ENCODE measurements at places on chromosomes 3 and 15. TPM values are rescaled to one million over a fixed set of nuclear protein-coding genes. Genes with fewer than 3 reads are reported as not detected.

- no peak for DNase-seq
These were observed 42.2 kb upstream of the PRR23E start for GRCh38 chr3:127150513-127151250.

Gene HIGD2B
- not detected for polyA plus RNA-seq

Gene LIPH
- 0.38 TPM for polyA plus RNA-seq

GRCh38 chr15:83721981-83722380 lies 68.1 kb downstream of the ADAMTSL3 start:
- DNase-seq, result no peak

DNA sequence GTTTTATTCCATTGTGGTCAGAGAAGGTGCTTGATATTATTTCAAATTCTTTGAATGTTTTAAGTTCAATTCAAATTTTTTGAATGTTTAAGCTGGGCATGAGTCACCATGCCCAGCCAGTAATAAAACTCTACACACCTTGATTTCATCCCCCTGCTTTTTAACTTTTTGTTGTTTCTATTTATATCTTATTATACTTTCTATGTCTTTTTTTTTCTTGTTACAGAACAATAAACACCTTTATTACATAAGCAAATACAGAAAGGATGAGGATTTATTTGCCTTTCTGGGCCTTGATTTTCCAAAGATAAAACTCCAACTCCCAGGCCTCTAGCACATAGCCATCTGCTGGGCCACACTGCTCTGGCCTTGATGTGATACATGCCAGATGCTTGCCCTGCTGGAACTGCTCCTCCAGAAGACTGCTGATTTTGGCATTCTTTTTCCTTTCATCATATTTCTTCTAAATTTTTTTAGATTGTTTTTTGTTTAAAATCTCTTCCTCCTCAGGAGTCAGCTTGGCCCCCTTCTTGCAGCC lies 14.0 kb downstream of the DNAH12 start:
- no peak for DNase-seq

GRCh38 chr15:42018306-42019224 lies 2.3 kb downstream of the PLA2G4E start:
- DNase-seq, result no peak

- no peak for DNase-seq
These were observed 27.0 kb upstream of the SV2B start for GRCh38 chr15:91073077-91073476.

DNA sequence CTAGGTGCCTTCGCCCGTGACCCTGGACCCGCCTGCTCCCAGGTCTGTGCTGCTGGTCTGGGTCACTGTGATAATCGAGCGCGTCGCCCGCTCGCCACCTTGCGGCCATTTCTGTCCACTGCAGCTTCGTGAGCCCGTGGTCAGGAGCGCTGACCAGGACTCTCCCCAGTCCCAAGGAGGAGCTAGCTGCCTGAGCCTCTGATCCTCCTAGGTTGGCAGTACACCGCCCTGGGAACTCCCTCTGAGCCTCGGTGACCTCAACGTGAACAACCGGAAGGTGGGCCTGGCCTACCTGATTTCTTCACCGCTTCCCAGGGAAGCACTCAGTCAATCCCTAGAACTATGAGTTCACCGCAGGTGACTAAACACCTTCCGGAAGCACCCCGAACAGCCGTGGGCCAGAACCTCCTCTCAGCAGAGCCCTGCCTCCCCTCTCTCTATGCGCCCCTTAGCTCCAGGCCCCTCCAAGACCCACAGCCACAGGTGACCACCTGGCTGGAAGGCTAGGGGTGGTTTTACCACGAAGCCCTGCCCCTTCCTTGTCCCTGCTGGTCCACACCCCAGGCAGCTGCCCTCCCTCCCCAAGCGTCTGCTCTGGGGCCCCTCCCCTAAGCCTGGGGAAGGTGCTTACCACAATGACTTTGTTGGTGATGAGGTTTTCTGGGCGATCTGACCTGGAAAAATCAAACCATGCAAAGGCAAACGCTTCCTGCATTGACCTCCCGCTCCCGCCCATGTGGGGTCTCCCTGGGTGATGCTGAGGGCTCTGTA lies 9.7 kb downstream of the PLA2G4D start:
- peak; percentile 37 for DNase-seq

Gene FAM81A
- 0.94 TPM for polyA plus RNA-seq

DNA sequence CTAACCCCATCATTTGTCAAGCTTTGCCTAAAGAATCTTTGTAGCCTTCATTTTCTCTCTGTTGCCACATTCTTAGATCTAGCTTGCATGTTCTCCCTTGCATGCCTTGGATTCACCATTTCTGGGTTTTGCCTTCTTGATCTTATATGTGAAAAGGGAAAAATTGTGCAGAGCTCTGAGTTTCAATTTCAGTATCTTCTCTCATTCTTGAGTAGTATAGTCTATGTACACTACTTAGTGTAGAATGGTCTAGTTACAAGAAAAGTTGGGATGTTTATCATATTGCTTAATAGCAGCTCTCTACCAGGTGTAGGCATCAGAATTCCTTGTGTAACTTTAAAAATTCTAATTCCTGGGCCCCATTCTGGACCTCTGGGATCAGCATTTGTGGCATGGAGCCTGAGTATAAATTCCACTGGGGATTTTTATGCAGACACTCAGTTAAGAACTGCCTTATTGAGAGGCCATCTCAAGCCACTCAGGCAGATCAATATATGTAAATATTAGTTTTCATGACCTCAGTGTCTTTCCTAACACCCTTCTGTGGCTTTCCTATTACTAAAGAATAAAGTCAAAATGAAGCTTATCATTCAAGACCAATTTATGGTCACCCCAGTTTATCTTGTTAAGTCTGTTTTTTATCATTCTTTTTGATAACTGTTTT lies 23.4 kb downstream of the GTF2E1 start:
- no peak for DNase-seq

DNA sequence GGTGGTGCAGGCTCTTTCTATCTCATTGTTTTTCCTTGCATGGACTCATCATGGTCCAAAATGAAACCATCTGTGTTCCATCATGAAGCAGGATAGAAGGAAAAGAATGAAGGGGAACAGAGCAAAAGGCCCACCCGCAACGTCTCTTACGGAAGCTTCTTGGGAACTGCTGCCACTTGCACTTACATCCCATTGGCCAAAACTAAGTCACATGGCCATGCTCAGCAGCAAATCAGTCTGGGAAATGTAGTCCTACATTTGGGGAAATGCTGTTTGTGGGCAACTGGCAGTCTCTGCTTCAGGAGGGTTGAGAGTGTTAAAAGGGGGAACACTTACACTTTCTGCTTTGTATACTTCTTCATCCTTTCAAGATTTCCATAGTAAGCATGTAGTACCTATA lies 191.6 kb downstream of the SV2B start:
- no peak for DNase-seq

Gene UNC13C
- polyA plus RNA-seq, result not detected

DNA sequence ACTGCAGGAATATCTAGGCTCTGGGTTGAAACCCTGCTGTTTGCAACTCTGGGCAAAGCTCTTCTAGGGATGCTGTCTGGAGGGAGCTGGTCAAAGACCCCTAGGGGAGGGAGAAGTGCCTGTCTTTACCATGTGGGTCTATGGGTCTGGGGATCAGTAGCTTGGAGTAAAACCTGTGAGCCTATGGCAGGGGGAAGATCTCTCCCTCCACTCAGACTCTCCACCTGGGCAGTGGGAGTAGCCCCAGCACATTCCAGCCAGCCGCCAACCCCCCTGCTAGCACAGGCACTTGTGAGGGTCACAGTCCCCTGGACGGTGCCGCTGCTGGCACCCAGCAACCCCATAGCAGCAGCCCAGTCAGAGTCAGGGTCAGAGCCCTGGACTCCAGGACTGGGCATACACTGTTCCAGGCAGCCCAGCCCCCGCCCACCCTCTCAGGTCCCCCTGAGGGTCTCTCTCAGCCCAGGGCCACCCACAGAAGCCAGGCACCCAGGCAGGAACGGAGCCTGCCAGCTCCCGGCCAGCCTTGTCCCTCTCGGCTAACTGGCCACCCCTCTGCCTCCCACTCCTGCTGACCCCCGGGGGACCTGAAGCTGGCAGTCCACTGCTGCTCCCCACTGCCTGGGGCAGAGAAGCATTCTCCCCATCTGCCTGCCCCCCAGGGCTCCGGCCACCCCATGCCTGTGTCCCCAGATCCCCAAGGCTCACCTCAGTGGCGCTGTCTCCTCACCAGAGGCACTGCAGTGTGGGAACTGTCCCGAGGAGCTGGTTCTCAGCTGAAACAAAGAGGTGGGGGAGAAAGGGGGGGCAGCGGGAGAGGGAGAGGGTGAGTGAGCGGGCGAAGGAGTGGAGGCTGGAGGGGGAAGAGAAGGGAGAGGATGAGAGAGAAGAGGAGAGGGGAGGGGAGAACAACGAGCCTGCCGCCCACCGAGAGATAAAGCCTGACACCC lies 10.8 kb downstream of the GLYCTK start:
- DNase-seq, result no peak

Gene CCK
- polyA plus RNA-seq, result not detected

Gene SNX33
- polyA plus RNA-seq, result 0.51 TPM

Gene SCAMP5
- polyA plus RNA-seq, result not detected

Gene FILIP1L
- not detected for polyA plus RNA-seq

- no peak for DNase-seq
These were observed 285.2 kb upstream of the TLE3 start for GRCh38 chr15:70382762-70383458.

Gene CELF6
- polyA plus RNA-seq, result 0.13 TPM

Gene MITF
- polyA plus RNA-seq, result 2.3 TPM

Gene MME
- polyA plus RNA-seq, result not detected

- no peak for DNase-seq
These were observed 118.8 kb upstream of the DAZL start for GRCh38 chr3:16723978-16724377.

Gene RASGRP1
- 63.9 TPM for polyA plus RNA-seq

Gene BCL6
- 3.2 TPM for polyA plus RNA-seq

- DNase-seq, result no peak
These were observed 7.9 kb upstream of the TNK2 start for GRCh38 chr3:195916291-195916690.

Gene RAD54L2
- polyA plus RNA-seq, result 22.4 TPM

Gene LARP6
- not detected for polyA plus RNA-seq

- DNase-seq, result no peak
These were observed 26.3 kb downstream of the LINGO1 start for GRCh38 chr15:77606142-77607034.

- DNase-seq, result no peak
These were observed 6.4 kb upstream of the AGBL1 start for GRCh38 chr15:86073281-86073680.

- no peak for DNase-seq
These were observed 124.1 kb upstream of the TMCO5A start for GRCh38 chr15:37810381-37810780.

Gene ALDH1L1
- not detected for polyA plus RNA-seq

GRCh38 chr15:98160236-98160635 lies 199.7 kb downstream of the ARRDC4 start:
- DNase-seq, result peak; percentile 84

- DNase-seq, result no peak
These were observed 43.2 kb downstream of the NBEAL2 start for GRCh38 chr3:47022641-47023071.

Gene ST3GAL6
- 0.57 TPM for polyA plus RNA-seq

Gene TP63
- not detected for polyA plus RNA-seq

- DNase-seq, result no peak
These were observed 2.8 kb upstream of the ABHD2 start for GRCh38 chr15:89085289-89085926.

GRCh38 chr3:48402281-48402732 lies 27.6 kb downstream of the PLXNB1 start:
- DNase-seq, result no peak

DNA sequence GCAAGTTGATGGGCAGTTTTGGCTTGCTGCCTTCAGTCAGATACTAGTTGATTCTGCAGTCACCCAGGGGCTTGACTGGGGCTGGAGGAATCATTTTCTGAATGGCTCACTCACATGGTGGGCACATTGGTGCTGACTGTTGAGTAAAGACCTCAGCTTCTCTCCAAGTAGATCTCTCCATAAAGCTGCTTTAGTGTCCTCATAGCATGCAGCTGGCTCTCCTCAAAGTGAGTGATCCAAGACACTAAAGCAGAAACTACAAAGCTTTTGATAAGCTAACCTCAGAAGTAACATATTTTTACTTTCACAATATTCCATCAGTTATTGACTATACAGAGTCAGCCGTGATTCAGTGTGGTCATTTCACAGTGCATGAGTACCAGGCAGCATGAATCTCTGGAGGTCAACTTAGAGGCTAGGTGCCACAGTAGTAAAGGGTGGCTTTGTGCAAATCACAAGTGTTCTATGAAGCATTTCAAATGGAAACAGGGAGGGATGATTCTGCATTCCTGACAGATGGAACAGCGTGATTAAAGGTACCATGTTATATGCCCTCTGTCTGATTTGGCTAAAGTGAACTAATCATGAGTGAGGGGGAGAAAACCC lies 24.3 kb upstream of the ATP8B4 start:
- DNase-seq, result no peak

- DNase-seq, result no peak
These were observed 72.3 kb downstream of the CHSY1 start for GRCh38 chr15:101179341-101180153.

GRCh38 chr15:24848050-24848449 lies 106.7 kb upstream of the SNRPN start:
- DNase-seq, result no peak

DNA sequence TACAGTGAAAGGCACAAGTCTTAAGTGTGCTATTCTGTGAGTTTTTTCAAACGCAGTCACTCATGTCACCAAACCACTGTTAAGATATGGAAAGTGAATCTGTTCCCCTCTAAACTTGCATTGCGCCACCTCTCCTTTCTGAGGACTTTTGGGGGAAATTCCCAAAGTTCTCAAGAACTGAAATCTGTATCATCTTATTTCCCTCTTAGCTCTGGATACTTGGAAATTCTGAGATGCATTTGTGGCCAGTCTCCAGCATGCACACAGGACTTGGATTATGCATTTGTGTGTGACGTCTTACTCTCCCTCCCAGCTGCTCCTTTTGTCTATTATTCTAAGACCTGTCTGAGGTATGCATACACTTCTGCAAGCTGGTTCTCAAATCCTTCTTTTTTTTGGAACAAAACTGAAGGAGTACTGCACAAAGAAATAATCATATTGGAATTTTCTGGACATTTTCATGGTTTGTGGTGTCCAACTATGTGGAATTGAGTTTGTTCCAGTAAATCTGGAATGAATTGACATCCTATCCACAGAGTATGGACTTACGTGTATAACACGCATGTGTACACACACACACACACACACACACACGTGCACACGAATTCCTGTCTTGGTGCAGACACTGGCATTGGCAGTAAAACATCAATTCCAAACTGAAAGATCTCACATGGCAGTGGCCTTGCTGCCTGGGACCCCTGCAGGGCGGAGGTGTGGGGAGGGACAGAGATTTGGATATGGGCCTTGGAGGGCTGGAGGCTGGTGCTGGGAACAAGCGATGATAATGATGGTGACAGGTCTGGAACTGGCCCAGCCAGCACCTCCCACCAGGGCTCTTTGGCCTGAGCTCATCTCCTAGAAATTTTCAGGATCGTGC lies 8.2 kb upstream of the LCTL start:
- no peak for DNase-seq

Gene SST
- polyA plus RNA-seq, result not detected

DNA sequence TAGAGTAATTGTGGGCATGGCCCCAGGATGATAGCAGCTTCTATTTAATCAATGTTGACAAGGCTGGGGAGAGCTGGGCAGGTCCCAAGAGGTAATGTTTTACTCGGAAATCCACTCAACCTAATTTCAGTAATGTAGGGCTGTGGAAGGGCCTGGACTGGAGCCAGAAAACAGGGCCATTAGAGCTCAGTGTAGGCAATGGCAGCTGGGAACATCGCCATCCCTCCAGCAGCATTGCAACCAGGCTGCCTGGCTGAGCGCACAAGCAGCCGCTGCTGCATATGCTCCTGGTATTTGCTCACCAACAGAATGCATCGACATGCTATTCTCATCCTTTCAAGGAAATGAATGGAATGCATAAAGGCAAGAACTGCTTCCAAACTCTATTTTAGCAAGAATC lies 90.0 kb downstream of the GAP43 start:
- DNase-seq, result no peak

Gene GPR156
- not detected for polyA plus RNA-seq

Gene OR4M2
- polyA plus RNA-seq, result not detected

GRCh38 chr15:93158097-93158900 lies 69.3 kb upstream of the RGMA start:
- no peak for DNase-seq

All from immature natural killer cell (primary cell).